Stimulated activated CD4-positive, alpha-beta T cell treated with anti-CD3 and anti-CD28 coated beads, Interleukin-4, amount 100 ng/mL, for 4 hours (primary cell): ENCODE measurements at places on chromosomes 1 and 21.

GRCh38 chr1:40984066-40984465 is 4.6 kb downstream of the CTPS1 start:
- no peak for DNase-seq

- DNase-seq: no peak
These were observed 9.2 kb downstream of the DEGS1 start for GRCh38 chr1:224192082-224192788.

- no peak for DNase-seq
These were observed 677 bp upstream of the PMF1 start for GRCh38 chr1:156212130-156212529.

- no peak for DNase-seq
These were observed 23.8 kb downstream of the SERINC2 start for GRCh38 chr1:31436596-31437432.

GRCh38 chr1:51274676-51275075 is 38.6 kb downstream of the RNF11 start:
- DNase-seq: no peak

DNA sequence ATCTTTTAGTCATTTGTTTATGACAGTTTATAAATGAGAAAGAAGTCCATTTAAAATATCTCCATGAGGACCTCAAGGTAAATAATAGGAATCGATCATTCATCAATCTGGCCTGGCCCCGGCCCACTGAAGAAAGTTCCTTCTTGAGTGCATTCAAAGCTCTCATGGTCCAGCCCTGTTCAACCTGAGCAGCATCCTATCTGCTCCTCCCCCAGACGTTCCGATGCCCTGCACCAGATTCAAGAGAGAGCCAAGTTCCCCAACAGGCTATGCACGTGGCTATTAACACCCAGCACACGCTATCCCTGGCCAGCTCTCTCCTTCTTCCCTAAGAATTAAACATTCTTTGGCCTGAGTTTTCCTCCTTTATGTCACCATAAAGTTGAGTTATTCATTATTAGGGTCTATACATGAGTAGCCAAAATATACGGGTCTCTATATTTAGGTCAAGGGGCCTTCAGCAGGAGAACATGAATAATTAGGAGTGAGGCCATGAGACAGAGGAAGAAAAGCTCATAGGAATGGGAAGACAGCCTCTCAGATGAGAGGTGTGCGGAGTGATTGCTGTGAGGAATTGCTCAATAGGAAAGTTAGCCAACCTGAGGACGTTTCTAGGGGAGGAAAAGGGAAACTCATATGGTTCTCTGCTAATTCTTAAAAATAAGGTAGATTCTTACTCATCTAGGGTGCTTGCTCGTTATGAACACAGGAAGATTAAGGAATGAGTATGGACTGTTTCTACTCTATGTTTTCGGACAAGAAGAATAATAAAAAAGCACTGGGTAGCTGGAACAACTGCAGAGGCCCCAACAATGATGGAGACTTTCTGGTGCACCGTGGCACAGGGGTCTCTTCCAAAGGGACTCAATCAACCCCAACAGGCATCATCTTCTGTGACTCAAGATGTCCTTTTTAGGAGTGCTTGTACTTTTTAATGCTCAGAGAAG is 23.6 kb downstream of the RUNX1 start:
- no peak for DNase-seq

DNA sequence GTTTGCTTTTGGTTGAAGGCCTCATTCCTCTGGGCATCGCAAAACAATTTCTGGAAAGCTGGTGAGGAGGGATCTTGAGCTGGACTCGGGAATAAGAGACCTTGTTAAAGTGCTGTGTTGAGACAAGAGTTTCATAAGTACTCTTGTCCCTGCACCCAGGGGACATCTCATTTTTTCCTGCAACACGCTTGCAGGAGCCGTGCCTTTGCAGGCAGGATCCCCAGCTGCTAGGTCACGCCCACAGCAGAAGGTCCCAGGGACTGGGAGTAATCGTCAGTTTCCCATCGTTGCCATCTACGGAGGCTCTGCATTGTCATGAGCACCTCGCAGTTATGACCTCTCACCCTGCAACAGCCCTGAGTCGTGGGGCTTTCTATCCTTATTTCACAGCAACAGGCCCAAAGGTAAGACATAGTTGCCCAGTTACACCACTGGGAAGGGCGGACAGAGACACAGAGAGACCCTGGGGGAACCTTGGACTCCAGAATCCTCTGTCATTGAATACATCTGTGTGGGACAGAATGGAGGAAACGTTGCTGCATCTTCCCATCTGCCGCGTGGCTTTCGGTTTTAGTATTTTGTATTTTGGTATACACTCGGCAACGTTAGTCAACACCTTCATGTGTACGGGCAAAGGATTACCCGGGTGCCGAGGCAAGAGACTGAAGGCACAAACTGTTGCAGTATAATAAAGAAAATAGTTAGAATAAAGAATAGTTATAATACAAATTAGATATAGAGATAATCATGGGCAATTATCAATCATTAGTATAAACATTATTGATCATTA is 60.4 kb upstream of the DMRTB1 start:
- DNase-seq: no peak

GRCh38 chr1:9476790-9477463 is 62.3 kb upstream of the SLC25A33 start:
- no peak for DNase-seq

GRCh38 chr21:19608101-19608621 is 1204.6 kb upstream of the TMPRSS15 start:
- no peak for DNase-seq

DNA sequence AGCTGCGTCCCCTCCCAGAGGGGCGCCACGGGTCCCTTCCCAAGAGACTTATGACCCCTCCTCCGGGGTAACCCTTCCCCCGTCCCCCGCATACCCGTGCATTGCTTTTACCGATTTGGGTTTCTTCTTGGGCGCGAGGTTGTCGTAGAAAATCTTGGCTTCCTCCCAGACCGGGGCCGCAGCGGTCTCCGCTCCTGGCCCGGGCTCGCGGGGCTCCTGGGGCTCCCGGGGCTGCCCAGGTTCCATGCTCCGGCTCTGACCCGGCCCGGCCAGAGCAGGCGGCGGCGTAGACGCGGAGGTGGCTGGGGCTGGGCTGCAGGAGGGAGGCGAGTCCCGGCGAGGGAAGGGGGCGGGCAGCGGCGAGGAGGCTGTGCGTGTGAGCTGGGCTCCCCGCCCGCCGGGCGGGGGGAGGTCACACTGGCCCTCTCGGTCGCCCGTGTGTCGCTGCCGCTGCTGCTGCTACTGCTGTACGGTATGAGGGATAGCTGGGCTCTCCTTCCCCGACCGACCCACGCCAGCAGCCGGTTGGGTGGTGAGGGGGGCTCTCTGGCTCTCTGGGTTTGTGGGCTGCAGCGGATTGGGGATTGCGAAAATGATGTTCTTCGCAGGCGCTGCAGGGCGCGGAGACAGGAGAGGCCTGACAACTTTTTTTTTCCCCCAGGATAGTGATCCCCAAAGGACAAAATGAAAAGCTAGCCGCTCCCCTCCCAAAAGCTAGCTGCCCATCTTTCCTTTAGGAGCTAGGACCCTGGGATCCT is at the start of gene NT5C1A:
Gene NT5C1A, minus strand, starts transcription at position 315 of the 758 bp plus-strand sequence. Its CDS starts 69 bp downstream, at position 246.
- DNase-seq: peak; percentile 9

DNA sequence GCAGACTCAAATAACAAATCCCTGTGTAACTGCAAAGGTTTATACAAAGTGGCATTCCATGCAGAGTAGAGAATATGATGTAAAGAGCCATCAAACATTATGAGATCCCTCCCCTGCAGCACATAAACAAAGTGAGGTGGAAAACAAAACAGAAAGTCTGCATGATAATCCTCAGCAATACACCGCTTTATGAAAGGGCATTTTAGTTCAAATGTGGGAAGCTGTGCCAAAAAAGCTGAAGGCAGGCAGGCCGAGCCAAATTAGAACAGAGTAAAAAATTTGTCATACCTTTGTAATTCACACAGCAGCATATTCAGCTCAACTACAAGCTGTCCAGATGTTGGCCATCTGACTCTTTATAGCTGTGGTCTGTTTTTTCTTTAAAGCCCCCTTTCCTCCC is 113.5 kb downstream of the LHX9 start:
- DNase-seq: no peak

GRCh38 chr1:241947354-241947753 is 10.2 kb upstream of the BECN2 start:
- no peak for DNase-seq

- peak; percentile 7 for DNase-seq
These were observed 43.0 kb downstream of the JAK1 start for GRCh38 chr1:64923294-64923718.
